Activated CD4-positive, alpha-beta T cell treated with anti-CD3 and anti-CD28 coated beads for 4 hours (primary cell): ENCODE measurements at places on chromosomes 5 and 9.
A peak's percentile ranks its signal among the peaks of the same experiment; 100 is the strongest.

DNA sequence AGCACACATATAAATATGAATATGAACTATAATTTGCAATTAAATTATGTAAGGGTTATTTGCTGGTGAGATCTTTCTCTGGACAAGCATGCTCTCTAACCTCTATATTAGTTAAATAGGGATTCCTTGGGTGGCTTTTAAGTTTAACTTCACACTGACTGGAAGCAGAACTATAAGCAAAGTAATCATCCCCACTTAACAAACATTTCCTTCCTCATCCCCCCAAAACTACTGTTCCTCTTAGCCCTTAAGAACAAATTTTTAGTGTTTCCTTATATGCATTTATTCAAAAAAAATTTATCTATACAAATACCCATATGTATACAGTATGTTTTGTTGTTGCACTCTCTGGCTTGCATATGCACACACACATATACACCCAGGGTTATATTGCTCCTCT is 512.1 kb upstream of the MEF2C start:
- no peak for DNase-seq

- DNase-seq: no peak
Measured at GRCh38 chr5:31861601-31862000, 222.7 kb downstream of the PDZD2 start.

DNA sequence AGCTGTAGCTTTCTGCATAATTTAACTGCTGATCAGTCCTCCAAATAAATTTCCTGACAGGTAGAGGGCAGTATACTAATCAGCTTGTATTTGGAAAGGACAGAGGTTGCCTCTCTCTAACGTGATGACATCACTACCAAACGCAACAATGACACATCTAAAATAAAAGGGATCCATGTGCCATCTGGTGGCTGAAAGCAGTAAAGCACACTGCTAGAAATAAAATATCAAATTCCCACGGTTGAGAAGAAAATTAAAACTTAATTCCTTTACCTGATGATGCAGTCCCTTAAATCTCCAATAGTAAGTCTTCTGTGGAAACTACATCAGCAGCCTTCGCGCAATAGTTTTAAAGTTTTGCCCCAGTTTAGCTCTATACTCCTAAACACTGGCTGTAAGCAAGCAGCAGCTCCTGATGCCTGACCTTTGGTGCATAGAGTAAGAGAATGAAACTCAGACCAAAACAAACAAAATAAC is 54.5 kb downstream of the DIAPH1 start:
- peak; percentile 69 for DNase-seq

DNA sequence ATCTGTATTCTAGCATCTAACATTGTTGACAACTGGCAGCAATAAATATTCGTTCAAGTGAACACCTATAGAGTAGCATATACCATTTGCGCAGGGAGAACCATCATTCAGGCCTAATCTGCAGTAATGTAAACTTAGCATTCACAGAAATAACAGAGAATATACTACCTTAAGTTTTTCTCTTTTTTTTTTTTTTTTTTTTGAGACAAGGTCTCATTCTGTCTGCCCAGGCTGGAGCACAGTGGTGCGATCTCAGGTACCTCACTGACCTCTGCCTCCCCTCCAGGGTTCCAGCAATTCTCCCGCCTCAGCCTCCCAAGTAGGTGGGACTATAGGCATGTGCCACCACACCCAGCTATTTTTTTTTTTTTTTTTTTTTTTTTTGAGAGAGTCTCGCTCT is 12.1 kb downstream of the UBAP2 start:
- DNase-seq: no peak

DNA sequence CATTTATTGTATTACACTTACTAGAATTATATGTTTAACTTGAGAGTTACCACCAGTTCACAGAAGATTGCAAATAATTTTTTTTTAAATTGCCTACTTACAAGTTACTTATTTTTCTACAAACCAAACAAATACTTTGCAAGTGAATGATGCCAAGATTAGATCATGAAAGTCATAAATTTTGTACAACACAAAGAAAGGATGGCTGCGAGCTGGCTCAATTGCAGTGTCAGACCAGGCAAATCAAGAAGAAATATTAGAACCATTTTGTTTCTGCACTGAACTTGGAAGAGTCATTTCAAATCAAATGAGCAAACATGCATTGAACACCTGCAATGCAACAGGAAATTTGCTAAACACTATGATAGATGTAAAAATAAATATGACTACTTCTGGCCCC is 97.3 kb downstream of the PLCXD3 start:
- no peak for DNase-seq

DNA sequence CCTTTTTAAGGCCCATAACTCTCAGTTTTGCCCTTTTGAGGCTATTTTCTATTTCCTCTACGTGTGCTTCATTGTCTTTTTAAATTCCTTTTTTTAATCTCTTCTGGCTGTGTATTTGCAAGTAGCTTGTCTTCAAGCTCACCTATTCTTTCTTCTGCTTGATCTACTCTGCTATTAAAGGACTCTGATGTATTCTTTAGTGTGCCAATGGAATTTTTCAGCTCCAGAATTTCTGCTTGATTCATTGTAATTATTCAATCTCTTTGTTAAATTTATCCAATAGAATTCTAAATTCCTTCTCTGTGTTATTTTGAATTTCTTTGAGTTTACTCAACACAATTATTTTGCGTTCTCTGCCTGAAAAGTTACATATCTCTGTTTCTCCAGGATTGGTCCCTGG is 178.7 kb downstream of the FAM170A start:
- no peak for DNase-seq

GRCh38 chr5:75048457-75048953 is 3.9 kb downstream of the GCNT4 start:
- no peak for DNase-seq

GRCh38 chr9:33125461-33125860 is 41.7 kb downstream of the B4GALT1 start:
- DNase-seq: no peak

- DNase-seq: peak; percentile 39
Measured at GRCh38 chr5:7869474-7870136, 657 bp downstream of the MTRR start.

- DNase-seq: no peak
Measured at GRCh38 chr5:80238097-80238496, 17.8 kb downstream of the SERINC5 start.

- DNase-seq: peak; percentile 1
Measured at GRCh38 chr9:117783828-117784227, 79.6 kb downstream of the TLR4 start.

- peak; percentile 72 for DNase-seq
Measured at GRCh38 chr9:447230-448025, 232.8 kb downstream of the DOCK8 start.

- DNase-seq: no peak
Measured at GRCh38 chr9:38445154-38446043, 21.1 kb upstream of the IGFBPL1 start.

DNA sequence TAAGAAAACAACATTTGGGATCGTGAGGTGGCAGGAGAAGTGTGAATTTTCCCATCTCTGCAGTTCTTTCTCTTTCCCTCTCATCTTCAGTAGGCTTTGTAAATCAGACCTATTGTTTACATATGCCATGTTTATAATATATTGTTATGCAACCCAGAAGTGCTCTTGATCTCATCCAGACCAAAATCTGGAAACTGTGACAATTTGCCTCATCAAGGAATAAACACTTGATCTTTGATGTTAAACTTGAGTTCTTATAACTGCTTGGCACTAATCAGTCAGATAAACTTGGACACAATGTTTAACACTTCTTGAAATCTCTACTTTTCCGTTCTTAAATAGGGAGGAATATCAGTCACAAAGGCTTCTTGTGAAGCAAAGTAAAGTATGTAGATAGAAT is 384.7 kb downstream of the DMRT2 start:
- no peak for DNase-seq

DNA sequence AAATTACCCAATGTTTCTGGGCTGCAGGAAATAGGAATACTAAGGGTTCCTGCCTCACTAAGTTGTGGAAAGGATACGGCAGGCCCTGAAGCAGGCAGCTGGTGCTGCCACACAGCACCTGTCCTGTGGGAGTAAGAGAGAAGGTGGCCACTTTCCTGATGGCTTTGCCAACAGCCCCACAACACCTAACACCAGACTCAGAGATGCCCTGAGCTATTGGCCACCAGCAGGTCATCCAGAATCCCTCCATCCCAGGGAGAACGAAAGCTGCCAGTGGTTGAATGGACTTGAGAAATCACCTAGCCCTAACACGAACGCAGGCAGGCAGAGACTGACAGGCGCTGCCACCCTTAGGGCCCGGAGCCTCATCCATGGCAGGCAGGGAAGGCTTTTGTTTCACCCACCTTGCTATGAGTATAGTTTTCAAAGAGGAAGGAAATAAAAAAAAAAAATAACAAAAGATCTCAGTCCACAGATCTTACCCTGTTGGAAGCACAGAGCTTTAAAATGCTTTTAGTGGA is 82.2 kb downstream of the DCP2 start:
- DNase-seq: no peak

GRCh38 chr5:167057665-167058064 is 1233.8 kb upstream of the WWC1 start:
- DNase-seq: no peak

- DNase-seq: no peak
Measured at GRCh38 chr9:90991953-90992352, 190.3 kb downstream of the SYK start.

DNA sequence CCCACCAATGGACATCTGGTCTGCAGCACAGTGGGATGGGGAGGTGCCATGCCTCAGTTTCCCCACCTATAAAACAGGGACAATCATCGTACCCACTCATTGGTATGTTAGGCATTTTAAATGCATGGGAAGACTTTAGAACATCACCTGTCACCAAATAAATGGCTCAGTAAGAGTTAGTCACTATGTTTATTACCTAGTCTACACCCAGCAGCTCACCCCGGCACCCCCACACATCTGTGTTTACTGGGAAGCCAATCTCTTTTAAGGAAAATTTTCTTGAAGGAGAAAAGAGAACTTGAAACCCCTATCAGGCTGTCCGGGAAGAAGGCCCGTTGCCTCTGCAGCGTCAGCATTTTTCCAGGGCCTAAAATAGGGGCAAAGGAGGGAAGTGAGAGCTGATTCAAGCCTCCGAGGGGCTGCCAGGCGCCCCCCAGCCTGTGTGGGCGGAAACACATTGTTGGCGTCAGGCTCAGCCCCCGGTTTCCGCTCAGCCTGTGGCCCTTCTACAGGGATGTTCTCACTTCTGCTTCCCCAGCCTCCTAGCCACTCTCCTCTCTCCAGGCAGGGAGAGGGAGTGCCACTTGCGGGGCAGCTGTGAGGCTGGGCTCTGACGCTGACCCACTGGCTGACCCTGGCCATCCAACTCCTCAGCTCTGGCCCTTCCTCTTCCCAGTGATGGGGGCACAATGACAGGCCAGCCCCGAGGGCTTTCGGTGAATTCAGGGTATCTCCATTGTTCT is 4.6 kb downstream of the CSF1R start:
- no peak for DNase-seq

DNA sequence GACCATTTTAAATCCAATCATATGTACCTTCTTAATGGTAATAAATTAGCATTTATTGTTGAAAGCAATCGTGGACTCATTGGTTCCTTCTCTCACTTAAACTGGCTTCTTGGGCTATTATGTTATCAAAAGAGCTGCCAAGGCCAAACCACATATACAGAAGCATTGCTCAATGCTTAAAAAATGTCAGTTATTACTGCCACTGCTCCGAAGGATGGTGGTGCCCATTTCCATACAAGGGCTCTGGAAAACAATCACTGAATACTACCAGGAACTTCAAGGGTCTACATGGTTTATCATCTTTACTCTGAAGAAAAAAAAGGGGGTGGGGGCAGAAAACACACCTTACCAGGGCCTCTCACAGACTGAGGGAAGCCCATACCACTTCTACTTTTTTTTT is 104.3 kb downstream of the GNAQ start:
- no peak for DNase-seq

GRCh38 chr5:43174586-43174985 is 17.4 kb upstream of the NIM1K start:
- no peak for DNase-seq

- DNase-seq: no peak
Measured at GRCh38 chr9:113475992-113476391, 12.5 kb downstream of the RGS3 start.

DNA sequence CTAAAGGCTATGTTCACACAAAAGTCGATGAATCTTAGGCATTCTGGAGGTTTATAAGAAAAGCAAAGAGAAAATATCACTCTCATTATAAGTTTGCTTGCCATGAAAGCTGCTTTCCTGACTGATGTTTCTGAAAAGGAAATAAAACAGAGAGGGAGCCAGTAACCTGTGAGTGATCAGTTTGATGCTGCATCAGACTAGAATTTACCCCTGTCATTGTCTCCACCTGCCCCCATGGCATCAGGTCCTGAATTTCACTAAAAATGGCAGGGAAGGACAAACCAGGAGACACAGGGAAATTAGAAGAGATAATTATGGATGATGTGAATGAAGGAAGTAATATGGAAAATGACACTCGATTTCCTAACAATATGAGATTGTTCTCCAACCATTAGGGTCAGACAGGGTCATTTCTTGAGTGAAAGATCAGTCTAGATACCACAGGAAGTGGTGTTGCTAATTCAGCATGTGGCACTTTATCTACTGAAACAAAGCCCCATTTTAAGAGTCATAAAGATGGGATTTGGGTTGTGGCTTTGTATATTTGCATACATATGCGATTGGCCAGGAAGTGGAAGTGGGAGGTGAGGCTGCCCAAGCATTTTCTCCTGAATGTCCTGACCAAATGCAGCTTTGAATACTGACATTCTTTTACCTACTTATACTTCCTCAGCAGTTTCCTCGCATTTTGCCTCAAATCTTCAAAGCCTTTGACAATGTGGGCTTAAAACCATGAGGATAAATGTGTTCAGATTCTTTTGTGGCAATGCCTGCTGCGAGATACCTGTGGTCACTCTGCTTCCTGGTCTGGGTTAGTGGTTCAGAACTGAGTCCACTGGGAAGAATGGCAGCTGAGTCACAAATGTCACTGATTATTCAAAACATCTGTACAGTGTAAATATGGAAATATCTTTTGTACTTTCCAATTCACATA is 29.7 kb downstream of the MEGF10 start:
- no peak for DNase-seq

GRCh38 chr9:114761523-114761922 is 44.3 kb downstream of the TNFSF15 start:
- no peak for DNase-seq

DNA sequence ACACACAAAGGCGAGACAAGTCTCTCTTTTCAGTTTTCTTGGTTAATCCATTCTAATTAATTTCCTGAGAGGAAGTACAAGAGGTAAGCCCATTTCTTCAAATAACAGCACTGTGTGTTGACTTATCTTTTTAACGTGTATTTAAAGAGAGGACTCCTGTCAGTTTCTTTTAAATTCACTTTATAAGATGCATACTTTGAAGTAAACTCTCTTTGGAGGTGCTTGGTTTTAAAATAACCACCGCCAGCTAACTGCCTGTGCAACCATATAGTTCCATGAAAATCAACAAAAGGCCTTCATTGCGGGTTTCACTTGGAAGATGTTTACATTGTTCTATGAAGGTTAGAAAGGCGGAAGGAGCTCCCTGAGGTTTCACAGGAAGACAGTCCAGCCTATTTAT is 13.1 kb upstream of the SERINC5 start:
- no peak for DNase-seq

GRCh38 chr9:19342947-19343346 is 37.1 kb downstream of the RPS6 start:
- DNase-seq: no peak

- no peak for DNase-seq
Measured at GRCh38 chr5:57841676-57842363, 359.2 kb upstream of the ACTBL2 start.

- no peak for DNase-seq
Measured at GRCh38 chr5:151895660-151896030, 29.0 kb downstream of the GLRA1 start.
